Stimulated activated CD4-positive, alpha-beta T cell treated with anti-CD3 and anti-CD28 coated beads, Interleukin-4, amount 100 ng/mL, for 4 hours (primary cell): ENCODE measurements at places on chromosomes 11 and 22.

DNA sequence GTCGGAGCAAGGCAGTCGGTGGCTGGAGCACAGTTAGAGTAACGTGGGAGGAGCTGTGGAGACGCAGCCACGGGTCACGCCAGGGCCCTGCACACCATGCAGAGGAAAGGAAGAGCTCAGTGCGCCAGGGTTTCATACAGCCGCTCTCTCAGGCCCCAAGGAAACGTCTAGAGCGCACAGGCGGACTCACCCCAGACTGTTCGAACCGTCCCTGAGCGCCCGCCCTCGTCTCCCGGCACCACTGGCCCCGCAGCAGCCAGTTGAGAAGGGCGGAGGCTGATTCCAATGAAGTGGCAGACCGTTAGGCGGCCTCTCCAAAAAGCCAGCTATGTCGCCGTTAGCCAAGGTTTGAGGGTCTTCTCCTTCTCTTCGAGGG lies 483 bp upstream of the HYLS1 start:
- peak; percentile 27 for DNase-seq

- no peak for DNase-seq
These were observed 11.0 kb upstream of the GRAMD4 start for GRCh38 chr22:46609175-46609690.

- no peak for DNase-seq
These were observed 58.9 kb downstream of the CLPB start for GRCh38 chr11:72375241-72375960.

DNA sequence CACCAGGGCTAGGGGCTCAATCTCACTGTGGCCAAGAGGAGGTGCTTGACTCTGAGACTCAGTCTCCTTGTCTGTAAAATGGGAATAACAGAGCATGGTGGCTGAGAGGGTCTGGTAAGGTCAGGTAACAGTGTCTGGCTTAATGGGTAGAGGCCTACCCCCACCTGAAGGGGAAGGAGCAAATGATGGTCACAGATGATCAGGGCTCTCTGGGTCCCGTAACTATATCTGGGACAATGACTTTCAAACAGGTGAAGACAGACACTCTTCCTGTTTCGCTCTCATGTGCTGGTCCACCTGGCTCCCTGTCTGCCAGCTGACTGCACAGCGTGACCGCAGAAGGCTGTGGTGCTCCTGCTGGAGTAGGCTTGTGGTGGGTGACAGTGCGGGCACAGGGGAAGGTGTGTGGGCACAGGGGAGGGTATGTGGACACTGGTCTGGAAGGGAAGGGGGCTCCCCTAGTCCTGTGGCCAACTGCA lies 4.0 kb downstream of the A4GALT start:
- no peak for DNase-seq

- DNase-seq: no peak
These were observed 24.3 kb downstream of the IZUMO1R start for GRCh38 chr11:94328587-94329080.

DNA sequence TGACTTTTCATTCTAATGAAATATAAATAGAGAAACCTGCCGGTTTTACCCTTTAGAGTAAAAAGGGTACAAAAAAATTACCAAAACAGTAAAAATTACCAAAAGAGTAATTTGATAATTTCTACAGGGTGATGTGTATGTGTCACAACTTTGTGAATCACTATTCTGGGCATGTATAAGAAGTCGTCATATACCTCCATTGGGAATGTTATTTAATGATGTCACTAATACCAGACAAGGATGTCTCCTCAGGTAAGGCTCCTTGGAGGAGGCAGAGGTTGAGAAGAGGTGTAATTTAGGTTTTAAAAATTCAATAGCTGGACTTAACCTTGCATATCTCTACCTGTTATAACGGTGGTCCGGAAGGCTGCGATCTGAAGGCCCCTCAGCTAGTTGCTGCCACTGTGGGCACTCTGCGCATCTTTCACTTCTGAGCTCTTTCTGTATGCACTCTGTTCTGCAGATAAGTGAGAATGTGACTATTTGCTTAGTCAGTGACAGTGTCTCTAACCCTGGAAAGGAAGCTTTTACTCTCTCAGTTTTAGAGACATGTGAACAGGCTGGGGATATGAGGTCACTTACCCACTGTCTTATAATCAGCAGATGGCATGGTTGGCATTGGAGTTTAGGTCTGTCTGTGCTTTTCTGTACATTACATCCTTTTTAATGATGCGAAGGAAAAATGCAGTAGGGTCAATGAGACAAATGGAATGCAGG lies 987 bp upstream of the NCR3LG1 start:
- DNase-seq: no peak

- no peak for DNase-seq
These were observed 26.4 kb downstream of the IGLL5 start for GRCh38 chr22:22913989-22914388.

- DNase-seq: no peak
These were observed 8.8 kb downstream of the ASCL2 start for GRCh38 chr11:2261436-2262230.

DNA sequence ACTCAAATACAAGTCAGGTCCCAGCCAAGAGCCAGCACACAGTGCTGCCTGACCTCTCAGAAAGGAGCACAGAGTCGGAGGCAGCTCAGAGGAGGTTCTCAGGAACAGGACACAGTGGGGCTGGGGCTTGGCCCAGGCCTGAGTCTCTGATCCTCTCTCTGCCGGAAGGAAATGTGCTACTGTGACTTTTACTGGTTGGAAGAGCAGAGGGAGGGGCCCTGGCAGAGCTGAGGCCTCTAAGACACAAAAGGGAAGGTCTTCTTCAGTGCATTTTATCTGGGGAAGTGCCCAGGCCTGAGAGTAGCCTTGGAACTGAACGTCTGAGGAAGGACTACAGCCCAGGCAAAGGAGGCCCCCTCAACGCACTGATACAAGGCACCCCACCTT lies 16.2 kb upstream of the CASTOR1 start:
- peak; percentile 43 for DNase-seq

- no peak for DNase-seq
These were observed 36.1 kb downstream of the TPBGL start for GRCh38 chr11:75276686-75277085.

- peak; percentile 36 for DNase-seq
These were observed 6.5 kb downstream of the PIM3 start for GRCh38 chr22:49966774-49967705.

DNA sequence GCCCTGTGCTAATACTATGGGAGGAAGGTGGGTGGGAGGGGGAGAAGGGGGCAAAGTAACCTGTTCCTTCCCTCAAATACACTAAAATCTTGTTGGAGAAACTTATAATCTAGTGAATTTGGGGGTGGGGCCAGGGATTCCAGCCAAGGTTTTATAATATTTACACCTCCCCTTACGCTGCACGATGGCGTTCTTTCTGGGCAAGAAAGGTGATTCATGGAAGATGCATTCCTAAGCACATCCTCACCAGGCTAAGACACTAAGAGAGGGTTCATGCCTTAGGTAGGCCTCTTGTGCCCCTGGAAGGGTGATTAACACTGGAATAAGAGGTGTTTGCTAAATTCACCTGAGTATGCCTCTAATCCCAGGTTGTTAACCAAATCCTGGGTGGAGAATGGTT lies 82.6 kb downstream of the BARX2 start:
- no peak for DNase-seq

DNA sequence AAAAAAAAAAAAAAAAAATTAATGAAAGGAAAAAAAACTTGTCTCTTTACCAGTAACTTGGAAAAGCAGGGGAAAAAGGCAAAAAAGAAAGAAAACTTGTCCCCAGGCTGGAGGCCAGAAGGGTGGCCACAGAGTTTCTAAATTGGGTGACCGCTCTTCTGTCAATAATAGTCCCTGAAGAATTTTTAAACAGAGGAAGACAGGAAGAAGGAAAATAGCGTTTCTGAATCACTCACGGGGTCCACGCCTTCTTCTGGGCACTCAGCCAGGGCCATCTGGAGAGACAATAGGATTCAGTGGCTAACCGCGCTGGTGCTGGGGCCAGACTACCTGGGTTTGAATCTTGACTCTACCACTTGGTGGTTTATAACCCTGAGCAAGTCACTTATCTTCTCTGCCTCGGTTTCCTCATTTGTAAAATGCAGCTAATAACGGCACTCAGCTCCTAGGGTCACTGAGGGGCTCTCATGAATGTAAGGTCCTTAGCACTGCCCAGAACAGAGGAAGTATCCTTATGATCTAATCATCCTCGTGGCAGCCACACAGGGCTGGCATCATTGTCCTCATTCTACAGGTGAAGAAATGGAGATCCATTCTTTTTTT lies 7.0 kb downstream of the C11orf86 start:
- DNase-seq: no peak

- peak; percentile 9 for DNase-seq
These were observed 1.9 kb upstream of the PEX26 start for GRCh38 chr22:18075720-18076497.

- peak; percentile 1 for DNase-seq
These were observed 47.7 kb upstream of the GAB2 start for GRCh38 chr11:78465169-78465942.

DNA sequence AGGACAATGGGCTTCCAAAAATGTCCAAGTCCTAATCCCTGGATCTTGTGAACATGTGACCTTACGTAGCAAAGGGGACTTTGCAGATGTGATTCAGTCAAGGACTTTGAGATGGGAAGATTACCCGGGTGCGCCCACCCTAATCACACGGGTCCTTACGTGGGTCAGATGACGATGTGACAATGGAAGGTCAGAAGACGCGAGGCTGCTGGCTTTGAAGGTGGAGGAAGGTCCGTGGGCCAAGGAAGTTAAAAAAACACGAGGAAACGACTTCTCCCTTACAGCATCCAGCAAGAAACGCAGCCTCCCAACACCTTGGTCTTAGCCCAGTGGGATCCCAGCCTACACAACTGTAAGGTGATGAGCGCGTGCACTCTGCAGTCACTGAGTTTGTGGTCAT lies 860.1 kb downstream of the TBC1D22A start:
- DNase-seq: no peak

GRCh38 chr11:30487200-30487898 lies 98.8 kb downstream of the MPPED2 start:
- DNase-seq: no peak

GRCh38 chr22:44191036-44191454 lies 10.3 kb downstream of the PARVG start:
- no peak for DNase-seq

DNA sequence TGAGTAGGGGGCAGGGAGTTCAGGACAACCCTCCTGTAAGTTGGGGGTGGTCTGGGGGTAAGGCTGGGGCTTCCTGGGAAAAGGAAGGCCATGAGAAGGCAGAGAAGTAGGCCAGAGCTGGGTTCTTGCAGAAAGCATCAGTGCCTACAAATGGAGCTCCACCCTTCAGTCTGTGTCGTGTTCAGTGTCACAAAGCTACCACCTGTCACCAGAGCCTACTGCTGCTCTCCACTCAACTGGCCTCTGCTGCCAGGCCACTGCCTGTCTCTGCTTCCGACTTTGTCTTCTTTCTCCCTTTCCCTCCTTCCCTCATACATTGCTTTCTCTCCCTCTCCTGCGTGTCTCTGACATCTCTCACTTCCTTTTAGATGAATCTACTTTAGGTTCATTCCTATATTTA lies 3.4 kb upstream of the WBP2NL start:
- DNase-seq: no peak

- DNase-seq: no peak
These were observed 13.4 kb upstream of the HYLS1 start for GRCh38 chr11:125873881-125874555.

DNA sequence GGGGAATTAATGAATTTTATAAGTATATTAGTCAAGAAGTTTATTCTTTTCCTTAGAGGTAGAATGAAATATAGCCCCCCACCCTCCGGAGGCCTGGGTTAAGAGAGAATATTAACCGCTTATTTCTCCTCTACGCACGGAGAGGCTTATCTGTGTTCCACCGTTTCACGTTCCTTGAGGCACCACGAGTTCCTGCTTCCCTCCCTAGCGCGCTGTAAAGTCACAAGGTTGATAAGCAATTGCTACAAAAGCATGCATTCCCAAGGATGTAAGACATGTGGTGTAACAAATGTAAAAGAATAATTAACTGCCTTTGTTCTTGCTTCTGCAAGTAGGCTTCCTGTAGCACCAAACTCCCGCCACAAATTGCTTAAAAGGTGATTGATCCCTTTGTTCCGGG lies 1.5 kb upstream of the ANKRD42 start:
- no peak for DNase-seq

GRCh38 chr22:30206944-30207343 lies 39.6 kb downstream of the LIF start:
- no peak for DNase-seq

DNA sequence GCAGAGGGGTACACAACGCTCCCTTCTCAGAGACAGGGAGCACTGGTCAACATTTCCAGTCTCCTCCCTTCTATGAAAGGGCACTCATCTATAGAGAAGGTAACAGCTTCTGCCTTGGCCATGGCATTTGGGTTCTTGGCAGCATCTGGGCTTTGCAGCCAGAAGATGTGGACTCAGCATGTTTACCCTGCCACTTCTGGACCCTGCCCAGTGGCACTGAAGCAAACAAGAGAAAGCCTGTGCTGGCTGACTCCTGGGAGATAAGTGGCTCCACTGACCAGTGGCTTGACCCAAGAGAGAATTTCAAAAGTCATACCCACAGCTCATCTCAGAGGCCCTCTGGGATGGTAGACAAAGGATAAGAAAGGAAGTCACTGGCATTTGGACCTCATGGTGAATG lies 8.0 kb downstream of the CSNK2A3 start:
- no peak for DNase-seq

GRCh38 chr11:121318848-121319834 lies 26.6 kb downstream of the SC5D start:
- no peak for DNase-seq

GRCh38 chr11:125398994-125399640 lies 96.9 kb downstream of the FEZ1 start:
- no peak for DNase-seq

DNA sequence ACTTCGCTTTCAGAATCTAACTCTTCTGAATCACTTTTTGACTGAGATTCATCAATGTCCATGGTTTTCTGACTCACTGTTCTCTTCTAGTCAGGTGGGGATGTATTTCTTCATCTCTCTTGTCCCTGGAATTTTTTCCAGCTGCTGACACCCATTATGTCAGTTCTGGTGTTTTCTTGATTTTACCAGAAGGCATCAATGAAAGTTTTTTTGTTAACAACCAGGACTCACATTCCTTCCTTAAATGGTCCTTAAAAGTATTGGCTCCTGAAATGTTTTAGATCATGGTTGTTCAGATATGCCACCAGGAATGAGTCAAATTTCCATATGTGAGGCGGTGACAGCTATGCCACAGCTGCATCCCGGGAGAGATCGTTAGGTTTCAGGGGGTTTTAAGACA lies 12.9 kb downstream of the MICAL2 start:
- no peak for DNase-seq
